Hepatocyte (in vitro differentiated cells): ENCODE measurements at places on chromosomes 6 and 20.

DNA sequence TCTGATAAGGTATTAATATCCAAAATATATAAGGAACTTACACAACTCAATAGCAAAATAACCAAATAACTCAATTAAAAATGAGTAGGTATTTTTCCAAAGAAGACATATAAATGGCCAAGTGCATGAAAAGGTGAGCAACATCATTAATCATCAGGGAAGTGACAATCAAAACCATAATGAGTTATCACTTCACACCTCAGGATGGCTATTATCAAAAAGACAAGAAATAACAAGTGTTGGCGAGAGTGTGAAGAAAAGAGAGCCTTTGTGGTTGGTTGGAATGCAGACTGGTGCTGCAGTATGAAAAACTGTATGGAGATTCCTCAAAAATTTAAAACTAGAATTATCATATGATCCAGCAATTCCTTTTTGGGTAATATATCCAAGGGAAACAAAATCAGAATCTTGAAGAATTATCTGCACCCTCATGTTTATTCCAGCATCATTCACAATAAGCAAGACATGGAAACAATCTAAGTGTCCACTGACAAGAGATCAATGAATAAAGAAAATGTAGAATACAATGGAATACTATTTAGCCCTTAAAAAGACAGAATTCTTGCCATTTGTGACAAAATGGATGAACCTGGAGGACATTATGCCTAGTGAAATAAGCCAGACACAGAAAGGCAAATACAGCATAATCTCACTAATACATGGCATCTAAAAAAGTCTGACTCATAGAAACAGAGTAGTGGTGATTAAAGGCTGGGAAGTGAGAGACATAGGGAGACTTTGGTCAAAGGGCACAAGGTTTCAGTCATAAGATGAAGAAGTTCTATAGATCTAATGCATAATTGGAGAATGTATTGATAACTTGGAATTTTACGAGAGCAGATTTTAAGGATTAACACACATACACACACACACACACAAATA is 175.6 kb downstream of the FOXA2 start:
- DNase-seq = no peak

DNA sequence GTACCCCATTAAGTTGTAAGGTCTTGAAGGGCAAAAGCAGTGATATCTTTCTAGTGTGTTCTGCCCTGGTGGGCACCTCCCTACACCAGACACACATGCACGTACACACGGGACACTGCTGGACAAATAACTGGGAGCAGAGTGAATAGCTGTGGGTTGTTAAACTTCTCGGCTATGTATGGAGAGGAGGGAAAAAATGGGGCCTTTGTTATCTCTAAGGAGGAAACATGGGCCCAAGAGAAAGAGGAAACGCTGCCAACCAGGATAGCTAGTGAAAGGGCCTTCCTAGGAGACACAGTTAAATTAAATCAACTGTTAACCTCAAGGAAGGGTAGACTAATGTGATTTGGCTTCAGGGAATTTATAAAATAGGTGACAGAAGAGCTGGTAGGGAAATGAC is 169.7 kb downstream of the MYLK4 start:
- no peak for DNase-seq

- DNase-seq = peak; percentile 32
Observed at GRCh38 chr20:31678389-31679356, 41.0 kb downstream of the COX4I2 start.

GRCh38 chr6:148448369-148449012 is 105.9 kb downstream of the SASH1 start:
- no peak for DNase-seq

DNA sequence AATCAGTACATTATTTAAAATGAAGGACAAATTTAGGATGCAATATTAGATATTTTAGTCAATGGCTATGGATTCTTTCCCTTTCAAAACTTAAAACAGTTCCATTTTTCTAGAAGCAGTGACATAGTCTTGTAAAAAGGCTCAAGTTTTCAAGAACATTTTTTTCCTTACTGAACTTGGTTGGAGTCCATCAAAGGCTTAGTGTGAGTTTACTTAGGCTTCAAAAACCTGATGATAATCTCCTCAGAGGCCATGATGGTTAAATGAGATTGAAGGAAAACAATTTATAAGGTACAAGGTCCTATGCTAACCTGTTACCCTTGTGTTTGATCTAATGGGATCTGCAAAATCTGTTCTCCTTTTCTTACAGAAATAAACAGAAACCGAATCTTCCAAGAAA is 531.8 kb downstream of the UTRN start:
- no peak for DNase-seq

DNA sequence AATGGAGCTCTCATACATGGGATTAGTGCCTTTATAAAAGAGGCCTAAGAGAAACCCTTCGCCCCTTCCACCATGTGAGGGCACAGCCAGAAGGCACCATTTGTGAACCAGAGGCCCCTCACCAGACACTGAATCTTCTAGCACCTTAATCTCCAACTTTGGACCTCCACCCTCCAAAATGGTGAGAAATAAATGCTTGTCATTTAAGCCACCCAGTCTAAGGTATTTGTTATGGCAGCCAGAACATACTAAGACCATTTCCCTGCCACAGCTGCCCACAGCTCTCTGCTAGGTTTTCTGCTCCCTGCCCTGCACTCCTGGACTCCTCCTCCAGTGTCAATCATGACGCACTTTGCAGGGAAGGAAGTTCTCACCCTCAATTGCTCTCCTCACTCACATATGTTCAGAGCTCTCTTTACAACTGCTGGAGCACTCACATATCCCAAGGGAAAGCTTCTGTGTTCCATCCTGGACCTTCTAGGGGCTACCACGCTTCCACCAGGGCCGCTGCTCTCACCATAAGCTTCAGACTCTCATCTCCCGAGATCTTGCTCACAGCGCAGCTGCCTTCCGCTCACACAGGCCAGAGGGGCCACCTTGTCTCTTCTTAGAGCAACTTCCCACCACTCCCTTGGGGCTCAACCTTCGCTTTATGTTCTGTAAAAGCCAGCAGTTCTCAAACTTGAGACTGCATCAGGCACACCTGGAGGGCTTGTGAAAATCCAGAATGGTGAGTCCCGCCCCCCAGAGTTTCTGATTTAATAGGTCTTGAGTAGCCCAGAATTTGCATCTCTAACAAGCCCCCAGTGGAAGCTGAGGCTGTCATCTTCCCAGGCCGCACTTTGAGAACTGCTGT is 1.6 kb upstream of the LY86 start:
- DNase-seq = no peak

- DNase-seq = no peak
Observed at GRCh38 chr6:4350567-4351519, 215.5 kb upstream of the ECI2 start.

- DNase-seq = no peak
Observed at GRCh38 chr20:14612391-14612790, 275.0 kb upstream of the FLRT3 start.

GRCh38 chr20:12659942-12660341 is 348.8 kb upstream of the SPTLC3 start:
- no peak for DNase-seq

DNA sequence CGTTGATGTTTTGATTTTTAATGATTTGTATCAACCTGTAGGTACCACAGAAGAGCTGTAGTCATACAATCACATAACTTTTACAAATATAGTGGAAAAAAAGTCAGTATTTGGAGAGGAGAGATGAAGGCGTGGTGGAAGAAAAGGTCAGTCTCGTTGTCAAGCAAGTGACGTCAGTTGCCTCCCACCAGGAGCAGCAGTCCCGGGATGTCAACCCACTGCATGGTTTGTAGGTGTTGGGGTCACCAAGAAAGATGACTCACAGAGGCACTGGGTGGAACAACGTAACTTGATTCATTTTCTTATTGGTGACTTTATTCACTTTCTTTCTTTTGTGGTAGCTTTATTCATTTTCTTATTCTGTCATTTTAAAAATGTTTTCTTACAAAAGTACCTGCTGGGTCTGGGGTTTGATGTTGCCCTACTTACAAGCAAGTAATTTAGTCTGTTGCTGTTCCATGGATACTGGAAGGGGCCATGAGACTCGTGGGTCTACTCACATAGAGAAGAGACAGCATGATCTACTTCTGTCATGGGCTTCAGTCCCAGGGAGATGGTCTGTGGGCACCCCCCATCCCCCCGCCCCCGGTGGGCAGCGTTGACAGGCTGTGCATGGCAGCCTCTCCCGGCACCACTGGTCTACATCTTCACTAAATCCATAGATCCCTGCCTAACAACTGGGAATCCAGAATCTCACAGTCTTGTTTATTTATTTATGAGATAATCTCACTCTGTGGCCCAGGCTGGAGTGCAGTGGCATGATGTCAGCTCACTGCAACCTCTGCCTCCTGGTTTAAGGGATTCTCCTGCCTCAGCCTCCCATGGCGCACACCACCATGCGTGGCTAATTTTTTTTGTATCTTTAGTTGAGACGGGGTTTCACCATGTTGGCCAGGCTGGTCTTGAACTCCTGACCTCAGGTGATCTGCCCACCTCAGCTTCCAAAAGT is 36.4 kb upstream of the SYNJ2 start:
- DNase-seq = no peak

- DNase-seq = no peak
Observed at GRCh38 chr20:31747640-31748039, 8.6 kb downstream of the TPX2 start.

- DNase-seq = no peak
Observed at GRCh38 chr6:108243836-108244235, 17.0 kb downstream of the SNX3 start.

- DNase-seq = peak; percentile 77
Observed at GRCh38 chr6:108737594-108738546, 110.4 kb upstream of the ARMC2 start.

DNA sequence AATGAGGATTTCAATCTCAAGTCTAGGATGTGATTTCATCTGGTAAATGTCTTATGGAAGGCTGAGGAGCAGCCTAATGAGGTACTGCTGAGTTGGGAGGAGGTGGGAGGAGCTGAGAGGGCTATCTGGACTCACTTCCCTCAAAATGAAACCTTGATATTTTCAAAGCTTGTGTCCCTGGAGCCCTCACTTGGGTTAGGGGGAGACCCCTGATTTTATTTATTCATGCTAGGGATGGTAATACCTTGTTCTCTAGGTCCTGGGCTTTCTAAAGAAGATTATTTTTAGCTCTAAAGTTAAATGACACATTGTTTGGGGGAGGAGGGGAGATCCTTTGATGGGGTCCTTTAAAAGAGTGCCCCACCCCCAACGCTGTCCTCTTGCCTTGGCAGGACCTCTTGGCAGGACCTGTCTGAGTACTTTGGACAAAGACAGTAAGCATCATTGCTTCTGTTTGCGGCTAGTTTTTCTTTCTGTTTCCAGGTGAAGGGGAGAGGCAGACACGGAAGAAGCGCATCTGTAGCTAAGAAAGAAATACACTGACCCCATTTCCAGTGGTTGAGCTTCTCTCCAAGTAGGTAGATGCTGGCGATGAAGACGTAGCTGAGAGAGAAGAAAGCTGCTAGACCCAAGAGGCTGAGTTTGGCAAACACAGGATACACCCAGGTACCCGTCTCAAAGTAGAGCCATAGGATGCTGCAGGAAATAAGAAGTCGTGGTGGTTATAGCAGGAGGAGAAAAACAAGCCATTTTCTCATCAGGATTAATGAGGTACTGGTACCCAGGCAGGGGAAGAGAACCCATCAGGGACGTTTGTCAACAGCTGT is 55.6 kb downstream of the ADTRP start:
- DNase-seq = no peak

GRCh38 chr6:31541658-31542521 is at the start of gene DDX39B:
DDX39B (minus strand) TSS chr6:31542003; CDS start chr6:31540532, 1,471 bp downstream.
- DNase-seq = peak; percentile 98

GRCh38 chr6:71317441-71317840 is 28.8 kb downstream of the OGFRL1 start:
- no peak for DNase-seq

GRCh38 chr6:33988121-33989015 is 157.5 kb downstream of the GRM4 start:
- DNase-seq = peak; percentile 85
